ENCODE measurements at places on chromosomes 4 and X.

GRCh38 chr4:25965629-25966028, 51.6 kb downstream of the SMIM20 start:
- DNase-seq: no peak

GRCh38 chr4:113744667-113745240, 16.8 kb downstream of the CAMK2D start:
- DNase-seq: no peak

DNA sequence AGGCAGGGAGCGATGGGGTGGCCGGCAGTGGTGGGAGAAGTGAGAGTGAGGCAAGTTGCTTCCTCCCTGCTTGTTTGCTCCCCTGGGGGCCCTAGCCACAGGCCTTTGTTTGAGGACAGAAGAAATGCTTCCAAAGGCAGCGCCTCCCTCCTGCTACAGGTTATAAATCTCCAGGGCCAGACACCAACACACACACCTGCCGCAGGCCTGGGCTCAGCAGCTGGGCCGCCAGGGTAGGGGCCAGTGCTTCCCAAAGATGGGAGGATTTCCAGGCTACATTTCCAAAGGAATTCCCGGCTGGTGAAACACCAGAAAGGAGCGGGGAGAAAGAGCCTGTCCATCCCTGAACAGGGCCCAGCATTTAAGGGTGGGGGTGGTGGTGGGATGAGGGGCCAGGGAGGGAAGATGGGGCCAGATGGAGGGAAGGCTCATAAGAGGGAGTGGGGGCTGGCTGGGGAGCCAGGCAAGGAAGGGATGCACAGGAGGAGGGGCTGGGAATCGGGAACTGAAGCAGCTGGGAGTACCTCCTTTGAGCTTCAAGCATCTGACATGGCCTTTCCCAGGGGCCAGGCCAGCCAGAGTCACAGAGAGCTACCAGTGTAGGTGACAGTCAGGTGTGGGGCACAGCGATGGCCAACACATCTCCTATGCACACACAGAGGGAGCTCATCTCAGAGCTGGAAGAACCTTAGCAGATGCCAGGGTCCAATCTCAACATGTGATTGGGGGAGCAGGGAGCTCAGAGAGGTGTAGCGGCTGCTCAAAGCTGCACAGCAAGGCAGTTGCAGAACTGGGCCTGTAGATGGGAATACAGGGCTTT, 143.9 kb downstream of the PJA1 start:
- DNase-seq: no peak

DNA sequence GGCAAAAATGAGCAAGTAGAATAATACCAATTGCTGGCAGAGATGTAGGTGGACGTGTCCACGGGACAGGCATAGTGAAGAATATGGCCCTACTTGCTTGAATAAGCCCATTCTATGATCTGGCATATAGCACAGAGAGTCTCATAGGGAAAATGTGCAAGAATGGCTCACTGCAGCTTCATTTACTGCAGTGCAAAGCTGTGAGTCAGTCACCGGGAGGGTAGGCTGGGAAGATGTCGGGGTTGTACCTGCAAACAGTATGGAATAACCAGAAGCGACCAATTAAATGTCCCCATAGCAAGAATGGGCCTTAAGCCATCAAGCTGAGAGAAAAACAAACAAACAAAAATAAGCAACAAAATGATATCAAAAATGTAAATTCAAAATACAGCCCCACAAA, 74.3 kb downstream of the DHX15 start:
- DNase-seq: no peak

DNA sequence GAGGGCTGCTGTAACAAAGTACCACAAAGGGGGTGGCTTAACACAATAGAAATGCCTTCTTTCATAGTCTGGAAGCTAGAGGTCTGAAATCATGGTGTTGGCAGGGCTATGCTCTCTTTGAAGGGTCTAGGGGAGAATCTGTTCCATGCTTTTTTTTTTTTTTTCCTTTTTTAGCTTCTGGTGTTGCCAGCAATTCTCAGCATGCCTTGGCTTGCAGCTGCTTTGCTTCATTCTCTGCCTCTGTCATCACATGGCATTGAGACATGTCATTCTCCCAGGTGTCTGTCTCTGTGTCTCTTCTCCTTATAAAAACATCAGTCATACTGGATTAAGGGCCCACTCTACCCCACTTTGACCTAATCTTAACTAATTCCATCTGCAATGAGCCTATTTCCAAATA, 78.6 kb upstream of the BOD1L1 start:
- no peak for DNase-seq

DNA sequence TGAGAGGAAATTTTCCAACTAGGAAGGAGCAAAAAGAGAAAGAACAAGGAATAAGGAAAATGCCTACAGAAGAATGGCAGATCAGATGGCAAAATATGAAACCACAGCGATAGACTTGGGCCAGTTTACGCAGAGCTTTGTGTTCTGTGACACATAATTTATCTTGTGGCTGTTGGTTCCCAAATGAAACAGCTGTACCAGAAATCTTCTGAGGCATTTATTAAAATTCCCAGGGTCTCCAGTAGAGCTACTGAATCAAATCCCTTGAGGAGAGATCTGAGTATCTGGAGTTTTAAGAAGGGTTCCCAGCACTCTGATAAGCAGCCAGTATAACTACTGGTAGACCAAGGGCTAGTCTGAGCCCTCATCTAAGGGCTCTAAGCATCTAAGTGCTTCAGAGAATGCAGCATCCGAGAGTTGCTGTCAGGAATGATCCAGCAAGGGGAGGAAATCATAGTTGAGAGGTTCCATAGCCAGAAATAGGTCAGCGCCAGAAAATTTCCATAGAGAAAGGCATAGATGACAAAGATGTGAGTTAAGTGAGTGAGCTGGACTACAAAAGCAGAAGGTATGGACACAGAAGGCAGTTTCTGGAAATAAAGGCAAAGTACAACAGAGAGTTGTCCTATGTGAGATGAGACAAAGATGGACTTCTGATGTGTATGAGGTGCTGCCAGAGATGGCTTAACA, 46.3 kb upstream of the FAM241A start:
- DNase-seq: no peak

GRCh38 chrX:123175366-123176122, 8.5 kb upstream of the GRIA3 start:
- DNase-seq: no peak

DNA sequence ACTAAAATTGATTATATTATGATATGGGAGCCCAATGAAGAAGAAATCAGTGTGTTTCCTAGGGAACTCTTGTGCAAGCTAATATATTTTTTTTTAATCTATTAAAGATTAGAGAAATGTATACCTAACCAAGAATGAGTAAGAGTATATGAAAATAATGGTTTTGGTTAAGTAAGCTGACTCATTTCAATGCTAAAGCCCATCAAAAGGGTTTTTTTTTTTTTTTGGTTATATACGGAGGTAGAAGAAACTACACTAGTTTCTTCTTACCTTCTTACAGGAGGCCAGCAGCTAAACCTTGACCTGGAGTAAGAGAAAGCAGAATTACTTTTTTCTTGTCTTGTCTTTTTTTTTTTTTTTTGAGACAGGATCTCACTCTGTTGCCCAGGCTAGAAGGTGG, 27.5 kb downstream of the RUFY3 start:
- DNase-seq: no peak
